ENCODE measurements at places on chromosomes 3 and 15.

DNA sequence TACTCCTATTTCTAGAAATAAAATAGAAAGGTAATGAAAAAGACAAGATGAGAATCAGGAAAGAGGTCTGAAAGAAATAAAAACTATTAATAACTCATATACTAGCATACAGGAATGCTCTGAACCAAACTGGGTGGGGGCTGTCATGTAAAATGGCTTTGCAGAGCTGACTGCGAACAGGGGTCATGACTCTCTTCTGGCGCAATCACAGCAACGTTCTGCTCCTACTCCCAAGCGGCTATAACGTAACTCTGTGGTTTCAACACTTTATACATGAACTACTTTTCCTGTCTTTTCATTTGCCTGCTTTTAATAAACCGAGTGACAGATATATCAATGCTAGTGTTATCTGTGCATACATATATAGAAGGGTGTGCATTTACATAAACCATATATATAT, 116.7 kb downstream of the DLG1 start:
- no peak for DNase-seq

DNA sequence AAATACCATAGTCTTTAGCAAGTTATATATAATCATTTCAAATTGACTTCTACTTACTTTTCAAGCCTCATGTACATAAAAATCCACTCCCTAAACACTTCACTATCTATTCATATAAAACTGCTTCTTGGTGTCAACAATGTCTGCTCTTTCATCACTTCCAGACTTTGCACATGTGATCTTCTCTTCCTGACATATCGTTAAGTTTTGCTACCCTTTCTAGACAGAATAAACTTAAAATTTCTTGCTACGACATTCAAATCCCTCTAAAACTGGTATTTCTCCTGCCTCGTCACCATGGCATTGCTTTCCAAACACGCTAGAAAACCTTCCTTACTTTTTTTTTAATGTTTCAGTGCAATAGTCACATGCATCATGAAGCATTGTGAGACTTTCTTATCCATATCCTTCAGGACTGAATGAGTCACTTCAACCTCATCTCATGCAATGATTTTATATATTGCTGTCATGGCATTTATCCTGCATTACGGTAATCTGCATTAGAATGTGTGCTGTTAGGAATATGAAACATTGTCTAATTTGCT, 122.8 kb downstream of the GMNC start:
- no peak for DNase-seq

GRCh38 chr3:123376451-123377242, 72.2 kb downstream of the ADCY5 start:
- DNase-seq = no peak

- no peak for DNase-seq
Measured at GRCh38 chr15:61337541-61337940, 108.4 kb upstream of the RORA start.
